ENCODE measurements at places on chromosomes 5 and 9. TPM values are rescaled to one million over a fixed set of nuclear protein-coding genes. Genes with fewer than 3 reads are reported as not detected.

Gene ENHO
- 2.4 TPM for polyA plus RNA-seq

Gene ACOT12
- polyA plus RNA-seq, result 1.0 TPM

Gene ZNF883
- polyA plus RNA-seq, result 10.1 TPM

- DNase-seq, result no peak
Observed at GRCh38 chr9:112878752-112879151, 11.9 kb downstream of the SLC46A2 start.

DNA sequence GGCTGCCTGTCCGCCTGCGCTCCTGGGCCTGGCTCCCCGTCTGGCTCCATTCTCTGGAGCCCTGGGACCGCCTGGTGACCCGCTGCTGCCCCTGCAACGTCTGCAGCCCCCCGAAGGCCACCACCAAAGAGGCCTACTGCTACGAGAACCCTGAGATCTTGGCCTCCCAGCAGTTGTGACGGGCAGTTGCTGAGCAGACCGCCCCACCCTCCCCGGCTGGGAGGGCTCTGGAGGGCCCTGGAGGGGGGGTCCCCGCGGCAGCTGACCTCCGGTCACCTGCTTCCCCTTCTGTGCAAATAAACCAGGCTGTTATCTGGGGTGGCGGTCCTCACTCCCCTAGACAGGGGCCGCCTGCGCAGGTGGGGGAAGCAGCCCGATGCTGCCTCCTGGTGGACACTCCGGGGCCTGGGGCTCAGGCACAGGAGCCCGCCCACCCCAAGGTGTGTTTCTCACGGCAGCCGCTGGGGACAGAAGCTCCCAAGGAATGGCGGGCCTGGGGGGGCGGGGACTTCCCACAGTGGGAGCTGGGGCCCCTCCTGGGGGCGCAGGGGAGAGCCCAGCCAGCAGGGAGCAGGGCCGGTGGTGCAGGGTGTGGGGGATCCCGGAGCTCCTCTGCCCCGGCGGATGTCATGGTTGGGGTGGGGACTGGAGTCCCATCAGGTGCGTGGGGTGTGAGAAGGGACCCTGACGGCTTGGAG, 4.7 kb upstream of the TUBB4B start:
- peak; percentile 73 for DNase-seq

All from left renal cortex interstitium (tissue), 4 donors.